Chondrocyte (in vitro differentiated cells): ENCODE measurements at places on chromosomes 12 and 14.

DNA sequence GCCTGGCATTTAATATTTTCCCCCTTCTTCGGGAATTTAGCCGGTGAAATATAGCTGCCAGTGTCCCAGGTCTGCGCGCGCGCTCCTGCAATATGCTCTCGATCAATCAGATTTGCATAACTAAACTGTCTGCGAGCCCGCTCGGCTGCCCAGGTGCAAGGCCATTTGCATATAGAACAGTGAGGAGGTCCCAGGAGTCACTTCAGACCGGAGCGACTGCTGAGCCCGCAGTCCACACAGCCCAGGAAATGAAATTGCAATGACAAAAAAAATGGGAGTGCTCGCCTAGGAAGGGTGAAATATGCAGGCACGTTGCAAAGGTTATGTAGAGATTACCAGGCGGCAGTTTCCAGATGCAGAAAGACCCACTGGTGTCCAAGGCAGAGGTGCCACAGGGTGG lies 228.5 kb downstream of the VRK1 start:
- no peak for DNase-seq

DNA sequence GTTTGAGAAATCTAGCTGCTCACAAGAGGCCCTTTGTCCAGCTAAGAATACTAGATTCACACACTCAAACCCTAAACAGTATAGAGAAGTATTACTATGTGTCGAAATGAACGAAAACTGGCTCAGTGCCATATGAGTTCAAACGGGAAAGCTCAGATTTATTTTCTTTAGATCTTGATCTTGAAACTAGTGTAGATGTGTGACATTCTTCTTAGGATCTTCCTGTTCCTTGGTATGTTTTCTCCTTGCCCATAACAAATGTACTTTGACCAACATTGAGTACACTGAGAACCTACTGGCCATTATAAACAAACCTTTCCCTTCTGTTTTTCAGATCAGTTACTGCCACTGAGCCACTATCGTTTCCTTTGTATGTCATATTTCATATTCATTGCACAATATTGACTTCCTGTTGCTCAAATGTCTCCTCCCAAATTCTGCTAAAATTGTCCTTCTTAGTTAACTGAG lies 21.3 kb downstream of the MYBPC1 start:
- no peak for DNase-seq

- DNase-seq, result no peak
These were observed 29.8 kb downstream of the LGMN start for GRCh38 chr14:92718664-92719063.

GRCh38 chr12:50220363-50220995 lies 53.3 kb upstream of the CERS5 start:
- DNase-seq, result no peak

DNA sequence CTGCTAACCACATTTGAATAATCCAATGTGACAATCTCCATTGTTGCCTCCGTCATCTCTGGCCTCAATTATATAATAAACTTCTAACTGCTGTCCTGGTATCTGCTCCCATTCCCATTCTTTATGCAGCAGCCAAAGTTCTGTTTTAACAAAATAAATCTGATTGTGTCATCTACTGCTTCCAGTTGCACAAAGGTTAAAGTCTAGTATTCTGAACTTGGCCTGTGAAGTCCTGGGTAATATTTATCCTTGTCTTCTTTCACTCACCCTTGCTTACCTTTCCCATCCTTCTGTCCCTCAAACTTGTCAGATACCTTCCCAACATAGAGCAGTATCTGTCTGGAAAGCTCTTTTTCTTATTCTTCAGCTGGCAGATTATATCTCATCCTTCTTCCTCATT lies 19.3 kb upstream of the STRAP start:
- no peak for DNase-seq

DNA sequence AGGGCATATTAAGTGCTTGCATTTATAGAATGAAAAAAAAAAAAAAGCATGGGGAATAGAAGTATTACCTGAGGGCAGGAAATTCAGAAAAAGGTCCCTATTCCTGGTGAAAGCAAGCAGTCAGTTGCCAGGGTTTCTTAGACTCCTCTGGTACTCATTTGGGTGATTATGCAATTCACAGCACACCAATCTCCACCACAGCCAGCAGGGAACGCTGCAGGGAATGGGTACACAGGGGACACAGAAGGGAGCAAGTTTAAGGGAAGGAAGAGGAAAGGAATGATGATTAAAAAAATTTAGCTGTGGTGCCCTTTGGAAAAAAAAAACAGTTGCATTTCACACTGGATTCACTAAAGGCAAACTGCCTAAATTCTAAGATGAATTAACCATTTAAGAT lies 14.2 kb downstream of the BLTP3B start:
- DNase-seq, result no peak

GRCh38 chr12:19981944-19982343 lies 386.4 kb upstream of the PDE3A start:
- no peak for DNase-seq

DNA sequence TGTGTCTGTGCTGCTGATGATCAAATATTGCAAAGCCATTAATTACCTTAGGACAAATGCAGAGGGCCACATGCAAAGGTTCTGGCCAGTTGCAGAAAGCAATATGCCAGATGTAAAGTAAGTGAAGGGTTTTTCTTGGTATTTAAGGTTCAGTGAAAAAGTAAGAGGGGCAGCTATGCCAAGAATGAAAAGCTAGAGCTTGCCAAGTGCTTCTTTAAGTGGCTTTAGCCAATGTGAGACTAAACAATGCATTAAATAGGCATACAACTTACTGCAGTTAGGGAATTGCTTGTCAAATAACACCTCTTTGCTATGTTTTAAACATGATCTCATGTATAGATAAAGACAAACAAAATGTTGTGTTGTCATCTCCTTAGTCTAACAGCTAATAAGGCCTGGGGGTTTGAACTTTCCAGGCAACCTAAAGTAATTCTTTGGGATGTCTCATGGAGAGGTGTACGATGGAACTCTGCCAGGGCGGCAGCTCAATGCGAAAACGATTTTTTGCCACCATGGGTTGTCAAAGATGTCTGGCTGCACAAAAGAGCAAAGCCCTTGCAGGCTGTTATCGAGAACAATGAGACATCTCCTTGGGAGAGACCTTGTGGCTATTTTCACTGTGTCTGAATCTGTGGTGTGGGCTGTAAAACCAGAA lies 12.0 kb downstream of the IGF1 start:
- DNase-seq, result no peak

- no peak for DNase-seq
These were observed 6.9 kb upstream of the DYNLL1 start for GRCh38 chr12:120489018-120489417.

- DNase-seq, result no peak
These were observed 223.0 kb downstream of the APAF1 start for GRCh38 chr12:98868076-98868475.

GRCh38 chr12:64273527-64274403 lies 51.7 kb upstream of the KICS2 start:
- no peak for DNase-seq

GRCh38 chr14:89466484-89466883 lies 49.5 kb upstream of the FOXN3 start:
- no peak for DNase-seq

- DNase-seq, result no peak
These were observed 489 bp downstream of the CEP290 start for GRCh38 chr12:88141425-88141773.

DNA sequence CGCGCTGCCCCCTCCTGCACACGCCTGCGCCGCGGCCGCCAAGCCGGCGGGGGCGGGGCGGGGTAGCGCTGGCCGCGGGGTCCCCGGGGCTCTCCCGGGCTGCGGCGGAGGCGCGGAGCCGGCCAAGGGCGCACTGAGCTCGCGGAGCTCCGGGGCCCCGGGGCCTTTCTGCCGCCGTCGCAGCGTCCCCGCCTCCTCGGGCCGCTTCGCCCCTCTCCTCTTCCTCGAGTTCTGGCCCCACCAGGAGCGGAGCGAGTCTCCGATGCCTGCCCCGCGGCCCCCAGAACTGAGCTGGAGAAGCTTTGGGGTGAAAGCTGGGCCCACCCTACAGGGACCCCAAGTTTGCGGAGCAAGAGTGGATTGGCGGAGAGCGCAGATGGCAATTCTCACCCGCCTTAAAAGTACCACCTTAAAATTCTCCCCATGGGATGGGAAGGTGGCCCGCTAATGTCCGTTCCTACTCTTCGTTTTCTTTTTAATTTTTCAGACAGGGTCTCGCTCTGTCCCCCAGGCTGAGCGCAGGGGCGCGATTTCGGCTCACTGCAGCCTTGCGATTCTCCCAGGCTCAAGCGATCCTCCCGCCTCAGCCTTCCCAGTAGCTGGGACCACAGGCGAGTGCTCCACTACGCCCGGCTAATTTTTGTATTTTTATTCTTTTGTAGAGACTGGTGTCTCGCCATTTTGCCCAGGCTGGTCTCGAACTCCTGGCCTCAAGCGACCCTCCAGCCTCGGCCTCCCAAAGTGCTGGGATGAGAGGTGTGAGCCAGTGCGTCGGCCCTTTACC lies 129.6 kb downstream of the NDUFA12 start:
- DNase-seq, result peak; percentile 86

GRCh38 chr14:73726025-73726961 lies 12.1 kb upstream of the PNMA1 start:
- no peak for DNase-seq

- no peak for DNase-seq
These were observed 85.4 kb upstream of the CRY1 start for GRCh38 chr12:107178776-107179175.

DNA sequence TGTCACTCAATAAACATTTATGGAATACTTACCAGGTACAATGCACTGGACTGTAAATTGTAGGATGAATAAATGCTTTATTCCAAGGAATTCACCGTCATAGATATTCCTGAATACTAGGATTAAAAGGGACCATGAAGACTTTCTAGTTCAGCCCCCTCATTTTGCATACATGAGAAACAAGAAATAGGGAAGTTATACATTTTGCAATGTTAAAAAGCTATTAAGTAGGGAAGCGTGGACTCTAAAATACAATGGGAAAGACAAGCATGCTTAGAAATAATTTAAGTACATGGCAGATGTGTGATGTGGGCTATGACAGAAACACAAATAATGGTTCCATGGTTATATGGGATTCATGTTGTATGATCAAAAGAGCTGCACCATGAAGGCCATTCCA lies 89.4 kb upstream of the SYT10 start:
- no peak for DNase-seq

DNA sequence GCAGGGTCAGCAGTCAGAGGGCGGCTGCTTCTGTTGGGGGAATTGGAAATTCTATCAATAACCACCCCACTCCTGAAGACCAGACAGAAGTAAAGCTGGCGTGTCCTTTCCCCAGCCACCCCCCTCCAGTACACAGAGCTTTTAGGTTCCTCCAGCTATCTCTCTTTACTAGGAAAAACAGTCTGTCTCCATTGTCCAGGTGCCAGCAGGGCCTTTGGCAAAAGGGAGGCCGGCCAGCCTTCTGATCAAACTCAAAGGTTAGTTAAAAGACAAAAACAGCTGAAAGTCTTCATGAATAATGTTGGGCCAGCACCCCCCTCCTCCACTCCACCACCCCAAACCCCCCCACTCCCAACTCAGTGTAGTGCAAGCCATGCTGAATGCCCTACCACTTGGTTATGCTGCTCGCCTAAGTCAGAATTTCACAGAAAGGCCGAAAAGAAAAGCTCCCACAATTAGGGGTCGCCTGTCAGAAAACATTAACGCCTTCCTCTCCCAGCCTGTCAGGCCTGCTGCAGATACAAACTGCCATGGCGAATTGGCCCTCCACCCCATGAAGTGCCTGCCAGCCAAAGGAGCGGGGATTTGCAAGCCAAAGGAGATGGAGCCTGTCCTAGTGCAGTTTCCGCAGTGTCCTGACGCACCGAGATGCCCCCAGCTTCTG lies 8.9 kb downstream of the ASCL1 start:
- DNase-seq, result no peak

DNA sequence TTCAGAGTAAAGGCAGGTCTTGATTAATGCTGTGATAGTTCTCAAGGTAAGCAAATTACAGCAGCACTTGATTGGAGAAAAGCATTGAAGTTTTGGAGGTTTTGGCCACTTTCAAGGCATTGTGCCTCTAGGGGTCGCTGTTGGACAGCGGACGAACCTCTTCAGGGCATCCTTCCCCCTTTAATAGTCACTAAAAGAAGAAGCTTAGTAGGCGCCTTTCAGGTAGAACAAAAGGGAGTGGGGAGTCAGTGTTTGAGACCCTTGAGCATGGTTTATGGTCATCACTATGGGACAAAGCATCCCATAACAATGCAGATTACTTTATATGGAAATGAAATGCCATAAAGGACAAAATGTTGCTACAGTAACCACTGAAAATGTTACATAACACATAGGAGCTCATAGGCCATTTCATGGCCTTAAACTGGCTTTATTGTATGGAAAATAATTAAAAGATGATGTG lies 199.5 kb upstream of the DCN start:
- DNase-seq, result no peak

DNA sequence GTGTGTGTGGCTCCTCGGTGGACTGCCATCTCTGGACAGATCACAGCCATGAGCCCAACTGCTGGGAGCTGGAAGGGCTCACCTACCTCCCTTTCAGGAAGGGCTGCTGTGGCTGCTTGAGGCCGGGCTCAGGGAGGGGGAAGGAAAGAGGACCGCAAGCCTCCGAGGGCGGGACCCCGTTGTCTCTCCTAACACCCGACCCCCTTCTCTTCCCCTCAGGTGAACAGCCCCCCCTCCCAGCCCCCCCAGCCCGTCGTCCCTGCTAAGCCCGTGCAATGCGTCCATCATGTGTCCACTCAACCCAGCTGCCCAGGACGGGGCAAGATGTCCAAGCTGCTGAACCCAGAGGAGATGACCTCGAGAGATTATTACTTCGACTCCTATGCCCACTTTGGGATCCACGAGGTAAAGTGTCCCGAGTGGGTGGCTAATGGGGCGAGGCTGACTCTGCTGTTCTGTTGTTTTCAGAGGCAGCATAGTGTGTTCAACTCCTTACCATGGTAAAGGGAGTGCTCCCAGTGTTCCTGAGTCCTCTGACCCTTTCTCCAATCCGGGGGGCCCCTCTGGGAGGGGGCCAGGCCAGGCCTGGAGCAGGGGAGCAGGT lies 49.5 kb downstream of the PRMT8 start:
- no peak for DNase-seq

GRCh38 chr12:113638460-113638775 lies 166.7 kb upstream of the LHX5 start:
- no peak for DNase-seq

DNA sequence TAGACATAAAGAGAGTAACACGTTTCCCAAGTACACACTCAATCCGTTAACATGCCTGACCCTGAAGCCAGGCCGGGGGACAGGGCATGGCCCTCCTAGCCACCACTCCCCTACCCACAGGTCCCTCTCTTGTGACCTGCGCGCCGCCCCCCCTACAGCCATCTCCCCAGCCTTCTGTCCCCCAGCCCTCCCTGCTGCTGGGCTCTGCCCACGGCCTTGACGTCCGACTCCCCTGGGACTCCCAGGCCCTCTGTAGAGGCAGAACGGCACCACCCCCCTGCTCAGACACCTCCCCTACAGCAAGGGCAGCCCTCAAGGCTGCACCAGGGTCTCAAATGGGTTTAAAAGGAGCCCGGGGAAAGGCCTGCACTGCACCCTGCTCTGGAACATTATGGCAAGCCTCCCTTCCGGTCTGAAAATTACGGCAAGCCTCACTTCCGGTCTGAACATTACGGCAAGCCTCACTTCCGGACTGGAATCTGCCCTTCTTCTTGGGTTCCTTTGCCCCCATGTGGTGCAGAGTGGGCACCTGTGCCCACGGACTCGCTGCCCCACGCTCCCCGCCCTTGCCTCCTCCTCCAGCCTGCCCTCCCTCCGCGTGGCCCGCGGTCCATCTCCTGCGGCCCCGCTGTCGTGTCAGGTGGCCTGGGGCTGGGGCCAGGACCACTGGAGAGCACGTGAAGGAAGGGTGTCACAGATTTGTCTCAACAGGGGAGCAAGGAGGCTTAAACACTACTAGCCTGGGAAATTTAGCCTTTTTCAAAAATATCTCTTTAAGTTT lies 77.6 kb downstream of the MOK start:
- peak; percentile 74 for DNase-seq

GRCh38 chr12:71439613-71440344 lies at the start of gene LGR5:
Gene LGR5 (plus strand): TSS chr12:71439798. CDS start chr12:71440081, 283 bp downstream.
- peak; percentile 79 for DNase-seq

- DNase-seq, result no peak
These were observed 6.8 kb downstream of the ACAD10 start for GRCh38 chr12:111692575-111693210.
